ENCODE measurements at places on chromosomes 7 and 10.

DNA sequence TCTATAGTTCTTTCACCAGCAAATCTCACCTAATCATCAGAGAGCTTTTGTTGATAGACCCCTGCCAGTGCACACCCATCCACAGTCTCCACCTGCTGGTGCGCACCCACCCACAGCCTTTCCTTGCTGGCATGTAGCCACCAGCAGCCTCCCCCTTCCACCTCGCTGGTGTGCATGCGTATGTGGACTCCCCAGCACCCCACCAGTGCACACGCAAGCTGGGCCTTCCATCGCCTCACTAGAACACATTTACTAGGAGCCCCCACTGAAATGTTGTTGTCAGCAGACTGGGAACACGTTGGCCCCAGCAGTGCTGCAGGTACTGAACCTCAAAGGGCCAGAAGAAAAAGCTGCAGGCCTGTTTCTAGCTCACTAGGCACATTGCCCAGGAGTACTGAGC is 104.9 kb upstream of the ZWINT start:
- no peak for DNase-seq

GRCh38 chr10:62538606-62539005 is 164.4 kb downstream of the ZNF365 start:
- no peak for DNase-seq

GRCh38 chr10:113967126-113967525 is 76.5 kb upstream of the ADRB1 start:
- DNase-seq: no peak

GRCh38 chr10:36188080-36188453 is 546.0 kb upstream of the FZD8 start:
- no peak for DNase-seq

DNA sequence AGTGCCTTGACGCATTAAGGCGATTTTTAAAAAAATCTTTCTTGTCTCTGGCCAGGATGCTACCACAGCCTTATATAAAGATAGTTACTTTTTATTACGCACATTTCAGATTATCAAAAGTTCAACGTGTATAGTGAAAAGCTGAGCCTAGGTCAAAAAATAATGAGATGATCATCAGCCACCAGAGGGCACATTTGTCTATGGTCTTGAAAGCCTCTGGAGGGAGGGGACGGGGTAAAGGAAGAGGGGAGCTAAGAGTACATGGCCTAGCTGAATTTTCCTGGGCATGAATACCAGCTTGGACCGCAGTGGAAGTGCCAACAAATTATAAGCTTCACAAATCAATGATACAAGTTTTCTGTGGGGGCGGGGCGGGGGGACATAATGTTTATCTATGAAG is 285.9 kb upstream of the SMIM30 start:
- no peak for DNase-seq

- no peak for DNase-seq
Measured at GRCh38 chr7:125032943-125033342, 103.3 kb upstream of the POT1 start.

GRCh38 chr7:138797715-138798320 is at the start of the genes ATP6V0A4 and TMEM213:
Gene ATP6V0A4 (minus strand): TSS chr7:138798196. CDS start chr7:138771247, 26,949 bp downstream.
Gene TMEM213 (plus strand): TSS chr7:138797994. CDS start chr7:138798105, 111 bp downstream.
- DNase-seq: no peak

- no peak for DNase-seq
Measured at GRCh38 chr10:71005337-71006305, 117.3 kb upstream of the PCBD1 start.

GRCh38 chr7:69920797-69921196 is 322.5 kb downstream of the AUTS2 start:
- DNase-seq: no peak

- no peak for DNase-seq
Measured at GRCh38 chr10:18308600-18308999, 168.4 kb downstream of the CACNB2 start.

GRCh38 chr10:103083266-103083976 is 109.7 kb downstream of the NT5C2 start:
- no peak for DNase-seq

- DNase-seq: no peak
Measured at GRCh38 chr7:2639695-2640481, 8.1 kb downstream of the TTYH3 start.

- DNase-seq: no peak
Measured at GRCh38 chr7:12694817-12695216, 7.4 kb downstream of the ARL4A start.

- DNase-seq: no peak
Measured at GRCh38 chr7:159118197-159118595, 26.5 kb downstream of the VIPR2 start.

GRCh38 chr7:79610748-79611304 is 157.4 kb upstream of the MAGI2 start:
- DNase-seq: no peak

GRCh38 chr7:143460271-143460979 is 17.2 kb downstream of the TAS2R60 start:
- no peak for DNase-seq

- DNase-seq: no peak
Measured at GRCh38 chr10:59654007-59654406, 55.6 kb downstream of the SLC16A9 start.

DNA sequence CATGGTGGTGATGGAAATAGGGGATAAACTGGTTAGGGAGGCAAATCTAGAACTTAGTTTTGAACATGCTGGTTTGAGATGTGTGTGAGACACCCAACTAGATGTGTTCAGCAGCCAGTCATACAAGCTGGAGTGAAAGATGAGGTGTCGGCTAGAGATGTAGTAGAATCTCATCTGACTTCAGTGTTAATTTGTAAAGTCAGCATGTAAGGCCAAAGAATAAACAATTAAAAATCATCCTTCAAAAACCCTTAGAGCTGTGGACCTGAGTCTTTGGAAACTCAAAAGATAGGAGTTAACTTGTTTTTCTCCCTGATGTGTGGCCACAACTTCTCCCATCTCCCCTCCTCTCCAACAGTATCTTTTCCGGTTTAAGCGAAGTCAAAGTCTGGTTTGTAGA is 22.8 kb upstream of the AGK start:
- no peak for DNase-seq

- no peak for DNase-seq
Measured at GRCh38 chr7:70595755-70596597, 536.0 kb upstream of the GALNT17 start.

GRCh38 chr7:158028290-158028941 is 559.2 kb downstream of the PTPRN2 start:
- DNase-seq: no peak

GRCh38 chr10:117226813-117227451 is 14.0 kb upstream of the SLC18A2 start:
- no peak for DNase-seq

GRCh38 chr10:114426476-114426875 is 22.2 kb upstream of the AFAP1L2 start:
- no peak for DNase-seq

GRCh38 chr7:135943134-135943879 is 33.9 kb downstream of the MTPN start:
- no peak for DNase-seq

DNA sequence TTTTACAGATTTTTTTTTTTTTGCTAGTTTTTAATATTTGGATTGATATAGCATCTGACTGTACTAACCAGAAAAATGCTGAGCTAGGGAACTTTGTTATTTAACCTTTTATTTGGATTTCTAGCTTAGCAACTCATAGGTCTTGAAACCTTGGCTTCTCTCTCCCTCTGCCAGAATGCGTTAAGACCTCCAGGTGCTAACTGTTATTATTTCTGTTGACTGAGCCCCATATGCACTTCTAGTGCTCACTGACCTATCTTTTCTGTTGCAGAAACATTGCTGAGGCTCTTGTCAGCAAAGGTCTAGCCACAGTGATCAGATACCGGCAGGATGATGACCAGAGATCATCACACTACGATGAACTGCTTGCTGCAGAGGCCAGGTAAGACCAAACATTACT is 143.6 kb downstream of the LRRC4 start:
- no peak for DNase-seq

DNA sequence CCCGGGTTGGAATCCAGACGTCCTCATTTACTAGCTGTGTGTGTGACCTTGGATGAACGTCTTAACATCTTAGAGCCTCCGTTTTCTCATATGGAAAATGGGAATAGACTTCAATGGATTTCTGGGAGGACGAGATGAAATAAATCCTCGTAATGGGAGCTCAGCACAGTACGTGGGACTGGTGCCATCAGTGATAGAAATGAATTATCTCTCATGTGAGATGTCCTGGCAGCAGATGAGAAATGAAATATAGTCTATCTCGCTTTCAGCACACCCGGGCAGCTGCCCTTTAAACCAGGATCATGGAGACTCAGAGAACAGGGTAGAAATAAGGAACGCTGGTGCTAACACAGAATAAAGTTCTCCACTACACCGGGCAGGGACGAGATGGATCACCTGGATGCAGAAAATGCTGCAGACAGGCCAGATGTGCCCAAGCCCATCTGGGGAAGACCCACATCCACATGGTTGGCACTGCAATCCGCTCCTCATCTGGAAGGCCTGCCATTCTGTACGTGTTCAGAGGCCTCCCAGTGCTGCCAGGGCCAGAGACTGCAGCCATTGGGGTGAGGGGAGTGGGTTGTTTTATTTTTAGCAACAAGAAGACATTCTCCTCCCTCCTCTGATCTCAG is 11.1 kb upstream of the EMX2 start:
- DNase-seq: no peak

All from stimulated activated CD8-positive, alpha-beta memory T cell treated with anti-CD3 and anti-CD28 coated beads, Interleukin-7, amount 100 ng/mL, for 48 hours (primary cell).